ENCODE measurements at places on chromosomes 16 and 17. TPM values are rescaled to one million over a fixed set of nuclear protein-coding genes. Genes with fewer than 3 reads are reported as not detected.
A peak's percentile ranks its signal among the peaks of the same experiment; 100 is the strongest.

DNA sequence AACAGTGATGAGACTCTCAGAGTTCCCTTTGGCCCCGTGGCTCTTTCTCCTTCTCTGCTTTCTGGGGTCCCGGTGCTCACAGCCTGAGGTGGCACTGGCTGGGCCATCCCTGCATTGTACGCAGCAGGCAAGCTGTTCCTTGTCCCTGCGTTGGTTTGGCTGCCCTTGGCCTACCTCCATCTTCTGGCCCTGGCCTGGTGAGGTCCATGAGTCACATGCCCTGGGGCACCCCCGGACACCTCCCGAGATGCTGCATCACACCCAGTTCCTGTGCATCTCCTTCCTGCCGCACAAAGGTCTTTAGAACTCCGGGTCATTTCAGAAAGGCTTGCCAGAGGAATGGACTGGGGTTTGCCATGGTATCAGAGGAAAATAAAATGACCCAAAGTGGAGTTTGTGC is 9.5 kb downstream of the SULT1A2 start:
- no peak for DNase-seq

DNA sequence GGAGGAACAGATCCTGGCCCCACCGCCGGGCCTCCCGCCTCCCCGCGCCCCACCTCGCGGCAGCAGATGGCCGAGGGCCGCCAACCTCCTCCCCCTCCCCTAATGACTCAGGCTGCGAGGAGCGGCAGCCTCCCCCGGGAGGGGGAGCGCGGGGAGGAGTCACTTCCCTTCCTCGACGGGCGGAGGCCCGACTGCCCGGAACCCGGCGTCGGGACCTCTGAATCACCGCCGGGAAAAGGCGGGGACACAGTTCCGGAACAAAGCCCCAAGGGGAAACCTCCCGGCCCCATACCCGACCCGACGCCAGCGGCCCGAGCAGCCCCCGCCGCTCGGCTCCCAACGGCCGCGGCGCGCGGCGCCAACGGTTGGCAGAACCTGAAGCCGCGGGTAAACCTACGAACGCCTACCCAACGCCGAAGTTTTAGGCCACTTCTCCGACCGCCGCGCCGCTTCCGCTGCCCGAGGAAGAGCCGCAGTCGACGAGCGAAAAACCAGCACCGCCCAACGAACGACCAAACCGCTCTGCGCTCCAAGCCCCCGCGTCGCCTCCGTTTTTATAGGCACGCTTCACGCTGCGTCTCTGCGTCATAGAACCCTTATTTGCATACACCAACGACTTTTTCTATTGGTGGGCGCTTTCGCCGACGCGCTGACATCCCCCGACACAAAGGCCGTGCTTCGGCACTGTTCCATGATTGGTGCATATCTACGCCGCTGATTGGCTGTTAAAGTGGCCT is 5.2 kb upstream of the UNK start:
- peak; percentile 99 for DNase-seq

DNA sequence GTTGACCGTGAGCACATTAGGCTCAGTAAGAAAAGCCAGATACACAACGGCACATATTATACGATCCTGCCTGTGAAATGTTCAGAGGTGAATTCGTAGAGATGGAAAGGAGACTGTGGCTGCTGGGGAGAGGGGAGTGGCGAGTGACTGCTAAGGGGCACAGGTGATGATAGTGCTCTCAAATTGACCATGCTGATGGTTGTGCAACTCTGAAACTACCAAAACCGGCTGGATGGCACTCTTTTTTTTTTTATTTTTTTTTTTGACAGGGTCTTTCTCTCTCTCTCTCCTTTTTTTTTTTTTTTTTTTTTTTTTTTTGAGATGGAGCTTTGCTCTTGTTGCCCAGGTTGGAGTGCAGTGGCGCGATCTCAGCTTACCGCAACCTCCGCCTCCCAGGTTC is 8.1 kb upstream of the SEC14L5 start:
- DNase-seq: no peak

DNA sequence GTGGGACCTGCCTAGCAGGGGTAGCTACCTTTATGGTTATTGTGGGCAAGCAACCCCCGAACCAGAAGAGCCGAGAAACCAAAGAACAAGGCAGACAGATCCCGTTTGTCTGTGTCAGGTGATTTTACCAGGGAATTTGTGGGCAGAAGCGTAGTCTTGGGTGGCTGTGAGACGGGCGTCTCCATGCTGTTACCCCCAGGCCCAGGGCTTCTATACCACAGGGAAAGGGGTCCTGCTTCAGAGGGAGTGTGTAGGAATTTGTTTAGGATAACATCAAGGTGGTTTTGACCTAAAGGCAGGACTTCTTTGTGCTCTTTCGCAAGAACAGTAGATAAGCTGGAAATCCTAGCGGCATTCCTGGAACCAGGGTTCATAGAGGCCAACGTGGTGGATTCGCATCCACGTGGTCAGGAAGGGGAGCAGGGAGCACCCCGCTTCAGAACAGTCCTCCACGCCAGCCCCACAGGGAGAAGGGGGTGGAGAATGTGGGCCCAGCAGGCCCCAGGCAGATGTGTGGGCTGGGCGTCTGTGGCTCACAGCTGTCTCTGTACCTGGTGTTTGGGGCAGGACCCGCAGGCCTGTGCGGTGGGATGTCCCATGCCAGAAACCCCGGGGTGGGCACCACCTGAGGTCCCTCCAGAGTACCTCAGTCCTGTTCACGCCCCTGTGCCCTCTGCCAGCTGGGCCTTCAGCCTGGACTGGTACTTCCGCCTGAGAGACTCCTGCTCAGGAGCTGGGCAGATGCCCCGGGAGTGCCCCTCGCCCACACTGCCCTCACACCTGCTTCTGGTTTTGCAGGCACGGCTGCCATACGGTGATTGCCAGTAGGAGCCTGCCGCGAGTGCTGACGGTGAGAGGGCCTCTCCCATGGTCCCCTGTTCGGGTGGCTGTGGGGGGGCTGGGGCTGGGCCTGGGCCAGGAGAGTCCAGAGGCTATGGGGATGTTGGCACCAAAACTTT is 4.1 kb downstream of the DECR2 start:
- no peak for DNase-seq

DNA sequence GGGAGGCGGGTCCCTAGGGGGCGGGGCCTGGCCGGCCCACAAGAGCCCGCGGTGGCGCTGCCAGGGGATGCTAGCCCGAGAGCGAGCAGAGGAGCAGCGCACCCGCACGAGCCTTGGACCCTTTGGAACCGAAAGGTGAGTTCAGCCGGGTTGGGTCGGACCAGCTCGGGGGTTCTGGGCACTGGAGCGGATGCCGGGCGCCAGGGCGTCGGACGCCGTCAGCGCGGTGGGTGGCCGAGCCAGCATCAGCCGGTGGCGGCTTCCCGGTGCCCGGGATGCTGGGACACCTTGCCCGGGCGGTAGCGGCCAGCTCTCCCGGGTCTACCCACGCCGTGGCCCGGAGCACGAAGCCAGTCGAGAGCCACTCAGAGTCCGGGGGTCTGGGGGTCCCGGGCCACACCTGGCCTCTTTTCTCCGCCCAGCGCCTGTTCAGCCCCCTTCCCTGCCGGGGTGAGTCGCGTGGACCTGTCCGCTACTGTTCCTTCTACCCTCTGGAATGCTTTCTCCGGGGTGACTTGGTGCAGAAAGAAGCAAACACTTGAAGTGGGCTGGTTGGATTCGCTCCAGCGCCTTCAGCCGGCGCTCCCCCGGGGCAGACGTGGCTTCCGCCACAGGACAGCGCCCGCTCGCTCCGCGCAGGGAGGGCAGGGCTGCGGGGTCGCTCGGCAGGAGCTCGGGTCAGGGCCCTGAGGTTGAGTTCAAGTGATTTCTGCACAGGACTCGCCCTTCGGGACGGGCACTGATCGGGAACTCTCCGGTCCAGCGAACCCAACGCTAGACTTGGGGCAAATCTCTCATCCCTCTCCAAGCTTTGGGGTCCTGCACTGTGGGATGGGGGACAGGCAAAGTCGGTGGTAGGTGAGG is at the start of gene SCNN1G:
SCNN1G (plus strand) TSS at position 67 of the 864 bp plus-strand sequence. CDS start 3,527 bp downstream, outside the sequence.
- DNase-seq: peak; percentile 27

- no peak for DNase-seq
These were observed 5.7 kb downstream of the TK2 start for GRCh38 chr16:66544016-66544757.

GRCh38 chr16:55760310-55761001 is 72.4 kb downstream of the CES1 start:
- DNase-seq: peak; percentile 94

DNA sequence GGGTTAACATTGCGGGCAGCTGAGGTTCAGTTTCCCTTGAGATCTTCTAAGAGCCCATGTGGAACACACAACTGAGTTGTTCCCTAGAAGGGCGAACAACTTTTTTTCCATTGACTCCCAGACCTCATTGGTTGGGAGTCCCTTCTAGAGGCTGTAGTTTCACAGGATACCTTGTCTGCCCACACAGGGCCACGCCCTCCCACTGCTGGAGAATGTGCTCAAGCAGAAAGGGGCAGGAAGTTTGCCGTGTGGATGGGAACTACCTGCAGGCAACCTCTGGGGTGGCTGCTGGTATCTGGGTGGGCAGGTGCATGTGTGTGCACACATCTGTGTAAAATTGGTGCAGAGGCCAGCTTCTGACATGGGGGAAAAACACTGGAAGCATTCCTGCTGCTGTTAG is 178.8 kb upstream of the PSMD7 start:
- DNase-seq: no peak

- no peak for DNase-seq
These were observed 11.2 kb downstream of the ETV4 start for GRCh38 chr17:43534909-43535308.

GRCh38 chr17:78601577-78602190 is 24.5 kb upstream of the DNAH17 start:
- DNase-seq: no peak

DNA sequence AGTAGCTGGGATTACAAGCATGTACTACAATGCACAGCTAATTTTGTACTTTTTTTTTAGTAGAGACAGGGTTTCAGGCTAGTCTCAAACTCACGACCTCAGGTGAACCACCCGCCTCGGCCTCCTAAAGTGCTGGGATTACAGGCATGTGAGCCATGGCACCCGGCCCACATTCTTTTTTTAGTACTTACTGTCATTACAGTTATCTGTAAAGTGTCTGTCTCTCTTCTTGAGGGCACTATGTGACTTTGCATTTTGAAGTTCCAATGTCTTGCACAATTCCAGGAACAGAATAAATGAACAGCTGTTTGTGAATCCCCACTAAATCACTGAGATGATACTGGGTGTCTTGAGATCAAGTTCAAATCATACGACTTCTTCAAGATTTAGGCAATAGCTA is 1540.3 kb downstream of the CDH11 start:
- no peak for DNase-seq

DNA sequence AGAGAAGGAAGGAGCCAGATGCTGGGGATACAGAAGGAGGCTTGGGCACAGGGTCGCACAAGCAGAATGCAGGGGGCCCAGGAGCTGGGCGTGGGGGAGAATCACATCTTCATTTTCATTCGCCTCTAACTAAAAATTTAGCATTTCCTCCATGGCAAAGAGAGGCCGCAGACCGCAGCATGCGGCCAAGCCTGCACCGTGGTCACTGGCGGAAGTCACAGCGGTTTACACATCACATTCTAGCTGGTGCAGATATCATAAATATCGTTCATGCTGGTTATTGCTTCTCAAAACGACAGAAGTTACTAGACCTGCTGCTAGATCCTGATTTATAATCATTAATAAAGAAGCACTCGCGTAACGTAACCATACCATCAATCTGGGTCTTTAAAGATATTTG is 162.0 kb downstream of the NTN1 start:
- DNase-seq: no peak

GRCh38 chr17:51189628-51190027 is 23.4 kb downstream of the NME2 start:
- no peak for DNase-seq

GRCh38 chr16:11156401-11156800 is 99.6 kb downstream of the SOCS1 start:
- DNase-seq: no peak

DNA sequence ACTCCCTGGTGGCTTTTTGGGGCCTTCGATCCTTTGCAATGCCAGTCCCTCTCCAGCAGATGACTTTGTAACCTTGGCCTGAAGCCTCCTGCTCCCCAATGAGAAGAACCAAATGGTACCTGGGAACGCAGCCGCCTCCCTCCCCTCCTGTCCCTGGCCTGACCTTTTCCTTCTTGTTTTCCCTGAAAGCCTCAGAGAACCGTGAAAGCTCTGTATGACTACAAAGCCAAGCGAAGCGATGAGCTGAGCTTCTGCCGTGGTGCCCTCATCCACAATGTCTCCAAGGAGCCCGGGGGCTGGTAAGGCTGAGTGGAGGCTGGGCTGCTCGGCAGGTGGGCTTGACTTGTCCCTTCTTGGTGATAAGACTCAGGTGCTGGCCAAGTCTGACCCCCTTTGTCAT is 88.0 kb downstream of the SDR42E1 start:
- DNase-seq: no peak

- DNase-seq: no peak
These were observed 17.0 kb upstream of the DNASE1 start for GRCh38 chr16:3637371-3637923.

DNA sequence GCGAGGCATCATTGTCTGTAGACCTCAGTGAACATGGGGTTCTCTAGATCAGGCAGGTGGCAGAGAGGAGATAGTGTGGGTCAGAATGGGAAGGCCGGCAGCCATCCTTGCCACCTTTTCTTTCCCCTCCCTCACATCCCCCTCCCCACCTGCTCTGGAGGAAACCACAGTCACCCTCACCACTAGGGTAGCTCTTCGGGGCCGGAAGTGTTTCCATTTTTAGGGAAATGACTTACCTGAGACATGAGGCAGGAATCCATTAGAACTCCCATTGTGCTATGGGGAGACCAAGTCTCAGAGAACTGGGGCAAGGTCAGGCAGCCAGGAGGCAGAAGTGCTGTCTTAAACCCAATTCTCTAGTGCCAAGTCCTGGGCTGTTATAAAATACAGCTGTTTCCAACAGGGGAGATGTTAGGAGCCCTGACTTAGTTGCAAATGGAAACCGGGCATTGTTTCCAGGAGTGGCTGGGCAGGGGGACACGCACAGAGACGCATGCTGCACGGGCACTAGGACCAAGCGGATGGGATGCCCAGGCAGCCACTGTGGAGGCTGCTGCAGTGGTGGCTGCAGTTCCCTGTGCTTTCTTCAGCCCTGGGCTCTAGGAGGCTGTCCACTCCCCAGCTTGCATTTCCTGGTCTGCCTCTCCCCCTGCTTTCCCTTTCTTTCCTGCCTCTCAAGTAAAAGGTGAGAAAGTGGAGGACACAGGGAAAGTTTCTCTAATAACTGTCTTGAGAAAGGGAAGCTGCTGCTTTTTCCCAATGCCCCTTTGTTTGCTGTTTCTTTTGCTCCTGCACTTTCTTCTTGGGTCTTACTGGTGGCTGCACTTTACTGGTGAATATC is 2.8 kb downstream of the HAS3 start:
- no peak for DNase-seq

Gene IGSF6
- polyA plus RNA-seq: 6.5 TPM

Gene B3GNT9
- 17.3 TPM for polyA plus RNA-seq

Gene CFAP119
- polyA plus RNA-seq: 5.9 TPM

Gene GUCY2D
- 0.33 TPM for polyA plus RNA-seq

Gene CACNG5
- polyA plus RNA-seq: not detected

Gene C16orf86
- 3.4 TPM for polyA plus RNA-seq

Gene KCNJ18
- polyA plus RNA-seq: not detected

Gene LAT
- 7.4 TPM for polyA plus RNA-seq

Data from right lung (tissue), 10 donors.